ENCODE measurements at places on chromosomes 1 and 21.

DNA sequence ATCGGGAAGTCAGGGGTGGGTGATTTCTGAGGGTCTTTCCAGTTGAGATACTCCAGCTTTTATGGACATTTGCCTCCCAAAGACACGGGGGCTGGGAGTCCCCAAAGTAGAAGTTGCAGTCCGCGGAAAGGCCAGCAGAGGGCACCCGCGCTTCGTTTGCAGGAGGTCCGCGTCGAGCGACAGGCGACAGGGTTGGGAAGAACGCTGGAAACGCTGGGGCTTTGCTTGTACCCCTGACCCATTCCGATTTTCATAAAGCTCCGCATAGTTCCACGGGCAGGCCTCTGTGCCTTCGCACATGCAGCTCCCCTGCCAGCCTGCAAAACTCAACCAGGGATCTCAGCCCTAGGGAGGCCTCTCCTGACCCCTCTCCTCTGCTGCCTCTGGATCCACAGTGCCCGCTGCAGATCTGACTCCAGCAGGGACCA lies 44.2 kb upstream of the LAPTM5 start:
- DNase-seq: peak; percentile 84

DNA sequence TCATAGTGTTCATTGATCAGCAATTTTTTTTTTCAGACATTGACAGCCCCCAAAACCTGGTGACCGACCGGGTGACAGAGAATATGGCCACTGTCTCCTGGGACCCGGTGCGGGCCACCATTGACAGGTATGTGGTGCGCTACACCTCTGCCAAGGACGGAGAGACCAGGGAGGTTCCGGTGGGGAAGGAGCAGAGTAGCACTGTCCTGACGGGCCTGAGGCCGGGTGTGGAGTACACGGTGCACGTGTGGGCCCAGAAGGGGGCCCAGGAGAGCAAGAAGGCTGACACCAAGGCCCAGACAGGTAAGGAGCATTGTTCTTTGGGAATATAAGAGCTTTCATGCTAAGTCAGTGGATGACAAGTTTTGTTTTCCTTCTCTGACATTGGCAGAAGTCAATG lies 49.3 kb downstream of the TNN start:
- no peak for DNase-seq

GRCh38 chr21:20652846-20653245 lies 345.4 kb upstream of the NCAM2 start:
- DNase-seq: no peak

DNA sequence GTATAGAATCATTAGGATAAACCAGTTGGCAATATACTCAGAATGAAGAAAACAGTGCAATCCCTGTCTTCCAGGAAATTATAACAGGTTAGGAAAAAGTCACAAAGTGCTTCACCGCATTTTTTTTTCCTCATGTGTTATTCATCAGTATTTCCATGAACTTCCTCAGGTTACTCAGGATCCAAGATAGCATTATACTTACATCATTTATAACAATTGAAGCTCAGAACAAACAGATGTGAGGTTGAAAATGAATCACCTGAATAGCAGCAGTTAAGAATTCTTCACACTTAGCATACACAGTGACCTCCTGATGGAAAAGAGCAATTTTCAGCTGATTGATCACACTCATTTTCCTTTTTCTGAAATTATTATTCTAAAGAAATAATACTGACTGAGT lies 1040.7 kb upstream of the B3GALT2 start:
- DNase-seq: no peak

DNA sequence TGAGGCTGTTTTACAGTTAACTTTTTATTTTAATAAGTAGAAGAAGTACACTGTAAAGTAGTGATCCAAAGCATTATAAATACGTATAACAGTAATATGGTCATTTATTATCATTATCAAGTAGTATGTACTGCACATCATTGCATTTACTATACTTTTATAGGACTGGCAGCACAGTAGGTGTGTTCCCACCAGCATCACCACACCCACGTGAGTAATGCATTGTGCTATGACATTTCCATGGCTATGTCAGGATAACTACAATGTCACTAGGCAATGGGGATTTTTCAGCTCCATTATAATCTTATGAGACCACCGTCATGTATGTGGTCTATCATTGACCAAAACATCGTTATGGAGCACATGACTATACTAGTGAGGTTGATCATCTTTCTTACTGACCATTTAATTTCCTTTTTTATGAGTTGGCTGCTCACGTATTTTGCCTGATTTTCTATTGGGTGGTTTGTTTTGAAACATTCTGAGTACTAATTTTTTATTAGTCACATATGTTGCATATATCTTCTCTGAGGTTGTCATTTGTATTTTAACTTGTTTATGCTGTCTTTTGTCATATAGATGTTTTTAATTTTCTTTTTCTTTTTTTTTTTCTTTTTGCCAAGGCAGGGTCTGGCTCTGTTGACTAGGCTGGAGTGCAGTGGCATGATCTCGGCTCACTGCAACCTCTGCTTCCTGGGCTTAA lies 25.3 kb upstream of the SHCBP1L start:
- no peak for DNase-seq

DNA sequence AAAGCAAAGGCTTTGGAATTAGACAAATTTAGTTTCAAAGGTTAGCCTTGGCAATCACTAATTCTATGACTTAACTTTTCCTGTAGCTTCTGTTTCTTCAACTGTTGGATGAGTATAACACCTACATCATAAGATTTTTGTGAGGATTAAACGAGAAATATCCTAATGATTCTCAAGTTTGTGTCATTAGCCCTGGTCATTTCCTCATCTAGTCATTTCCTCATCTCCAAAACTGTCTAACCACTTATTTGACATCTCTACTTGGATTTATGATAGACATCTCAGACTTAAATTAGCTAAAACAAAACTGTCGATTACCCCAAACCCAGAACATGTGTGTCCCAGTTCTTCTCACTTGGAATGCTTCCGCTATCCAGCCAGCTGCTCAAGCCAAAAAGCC lies 80.2 kb upstream of the CHODL start:
- no peak for DNase-seq

DNA sequence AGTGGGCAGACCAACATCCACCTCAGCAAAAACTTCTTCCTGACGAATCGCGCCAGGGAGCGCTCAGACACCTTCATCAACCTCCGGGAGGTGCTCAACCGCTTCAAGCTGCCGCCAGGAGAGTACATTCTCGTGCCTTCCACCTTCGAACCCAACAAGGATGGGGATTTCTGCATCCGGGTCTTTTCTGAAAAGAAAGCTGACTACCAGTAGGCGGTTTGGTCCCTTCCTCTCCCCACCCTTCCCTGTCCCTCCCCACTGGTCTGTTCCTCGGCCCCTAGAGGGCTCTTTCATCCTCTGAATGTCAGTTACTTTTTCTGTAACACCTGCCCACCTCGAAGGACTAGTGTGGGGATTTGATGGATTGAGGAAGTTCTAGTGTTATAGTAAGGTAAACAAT lies 46.9 kb downstream of the CAPN2 start:
- DNase-seq: no peak

DNA sequence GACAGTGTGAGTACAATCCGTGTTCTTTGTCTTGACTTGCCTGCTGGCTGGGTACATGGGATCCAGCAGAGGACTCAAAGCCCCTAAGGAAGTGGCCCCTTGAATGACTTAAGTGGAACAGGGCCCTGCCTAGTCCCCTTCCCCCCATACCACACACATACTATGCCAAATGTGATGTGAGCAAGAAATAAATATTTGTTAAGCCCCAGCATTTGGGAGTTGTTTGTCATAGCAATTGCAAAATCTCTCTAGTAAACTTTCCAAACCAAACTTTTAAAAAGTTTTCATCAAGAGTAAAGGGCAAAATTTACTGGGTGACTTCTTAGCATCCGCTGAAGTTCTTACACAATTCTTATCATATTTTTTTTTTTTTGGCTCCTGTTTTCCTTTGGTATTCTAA lies 32.5 kb upstream of the CACHD1 start:
- no peak for DNase-seq

- DNase-seq: no peak
Measured at GRCh38 chr1:155184835-155185782, 11.5 kb downstream of the TRIM46 start.

DNA sequence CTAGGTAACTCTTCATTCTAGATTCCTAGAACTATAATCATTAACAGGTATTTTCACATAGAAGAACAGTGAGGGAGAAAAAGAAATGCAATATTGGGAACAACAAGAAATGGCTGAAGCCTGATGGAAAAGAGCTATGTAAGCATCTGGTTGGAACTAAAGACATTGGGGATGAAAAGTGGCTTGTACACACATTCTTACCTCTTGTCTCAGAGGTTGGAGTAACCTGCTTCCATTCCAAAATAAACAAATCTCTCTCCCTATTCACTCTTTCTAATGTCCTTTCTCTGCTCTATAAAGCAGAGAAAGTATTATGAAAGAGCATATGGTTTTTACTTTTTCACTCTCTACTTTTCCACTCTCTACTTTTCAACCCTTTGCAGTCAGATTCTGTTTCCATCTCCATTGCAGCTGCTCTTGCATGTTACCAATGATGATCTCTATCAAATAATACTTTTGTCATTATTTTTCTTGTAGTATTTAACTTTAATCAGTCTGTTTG lies 37.5 kb downstream of the CMPK1 start:
- DNase-seq: no peak
